ENCODE measurements at places on chromosomes 7 and 10.
A peak's percentile ranks its signal among the peaks of the same experiment; 100 is the strongest.

DNA sequence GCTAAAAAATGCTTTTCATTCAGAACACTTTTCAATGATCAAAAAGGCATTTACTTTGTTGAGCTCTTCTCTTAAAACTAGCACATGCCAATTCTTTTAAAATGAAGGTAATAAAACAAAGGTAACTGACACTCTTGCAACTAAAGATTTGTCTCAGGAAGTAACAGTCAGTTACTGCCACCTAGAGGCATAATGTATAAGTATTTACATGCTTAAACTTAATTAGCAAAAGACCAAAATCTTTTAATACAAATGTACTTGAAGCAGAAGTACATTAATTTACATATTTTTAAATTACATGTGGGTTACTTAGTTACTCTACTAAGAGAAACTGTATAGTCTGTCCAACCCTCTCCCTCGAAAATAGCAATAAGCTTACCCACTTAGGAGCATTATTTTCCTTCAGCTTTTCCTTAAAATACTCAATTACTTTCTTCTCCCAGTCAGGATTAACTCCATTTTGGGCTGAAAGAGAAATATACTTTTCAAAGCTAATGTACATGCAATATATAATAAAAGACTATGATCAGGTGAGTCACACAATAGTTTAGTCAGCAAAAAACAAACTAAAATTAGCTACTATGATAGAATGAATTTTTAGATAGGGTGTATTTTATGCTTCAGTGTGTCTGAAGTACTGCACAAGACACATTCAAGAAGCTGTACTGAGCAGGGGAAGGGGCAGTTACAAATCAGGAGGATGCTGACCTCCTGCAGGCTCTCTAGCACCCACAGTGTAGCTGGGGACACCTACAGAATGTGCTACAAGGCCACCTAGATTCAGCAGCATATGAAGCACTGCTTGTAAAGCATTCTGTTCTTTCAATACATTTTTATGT, 13.0 kb downstream of the MCMBP start:
- DNase-seq, result no peak

DNA sequence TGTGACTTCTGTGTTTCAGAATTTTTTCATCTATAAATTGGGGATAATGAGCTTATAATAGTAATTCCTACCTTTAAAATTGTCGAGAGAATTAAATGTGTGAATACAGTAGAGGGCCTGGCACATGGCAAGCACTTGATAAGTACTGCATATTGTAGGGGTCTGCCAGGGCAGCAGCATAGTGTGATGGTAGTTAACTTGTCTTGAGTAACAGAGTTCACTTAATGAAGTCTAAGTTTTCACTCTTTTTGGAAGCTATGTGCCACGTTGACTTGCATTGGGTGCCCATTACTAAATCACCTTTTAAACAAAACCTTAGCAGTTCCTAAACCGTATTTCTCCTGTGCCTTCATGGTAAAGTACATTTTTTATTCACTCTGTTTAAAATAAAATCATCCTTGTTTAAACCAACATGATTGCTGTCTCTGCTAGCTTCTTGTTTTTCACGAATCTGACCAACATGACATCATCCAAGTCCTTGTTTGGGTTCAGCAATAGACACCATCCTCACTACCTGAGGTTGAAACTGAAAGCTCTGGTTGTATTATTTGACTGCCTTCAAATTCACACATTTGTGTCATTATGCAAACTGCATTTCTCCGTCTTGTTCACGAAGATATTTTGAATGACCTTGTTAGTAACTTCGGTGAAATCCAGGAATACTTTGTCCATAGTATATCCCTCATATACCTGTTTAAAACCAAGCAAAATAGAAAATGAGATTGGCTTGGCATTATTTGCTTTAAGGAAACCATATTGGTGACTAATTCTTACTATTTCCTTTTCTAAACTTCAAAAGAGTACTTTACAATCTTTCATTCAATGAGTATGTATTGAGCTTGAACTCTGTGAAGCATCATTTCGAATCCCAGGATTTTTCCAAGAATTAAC, 340.2 kb downstream of the SUGCT start:
- DNase-seq, result no peak

- DNase-seq, result no peak
These were observed 675 bp upstream of the ATE1 start for GRCh38 chr10:121928528-121928884.

DNA sequence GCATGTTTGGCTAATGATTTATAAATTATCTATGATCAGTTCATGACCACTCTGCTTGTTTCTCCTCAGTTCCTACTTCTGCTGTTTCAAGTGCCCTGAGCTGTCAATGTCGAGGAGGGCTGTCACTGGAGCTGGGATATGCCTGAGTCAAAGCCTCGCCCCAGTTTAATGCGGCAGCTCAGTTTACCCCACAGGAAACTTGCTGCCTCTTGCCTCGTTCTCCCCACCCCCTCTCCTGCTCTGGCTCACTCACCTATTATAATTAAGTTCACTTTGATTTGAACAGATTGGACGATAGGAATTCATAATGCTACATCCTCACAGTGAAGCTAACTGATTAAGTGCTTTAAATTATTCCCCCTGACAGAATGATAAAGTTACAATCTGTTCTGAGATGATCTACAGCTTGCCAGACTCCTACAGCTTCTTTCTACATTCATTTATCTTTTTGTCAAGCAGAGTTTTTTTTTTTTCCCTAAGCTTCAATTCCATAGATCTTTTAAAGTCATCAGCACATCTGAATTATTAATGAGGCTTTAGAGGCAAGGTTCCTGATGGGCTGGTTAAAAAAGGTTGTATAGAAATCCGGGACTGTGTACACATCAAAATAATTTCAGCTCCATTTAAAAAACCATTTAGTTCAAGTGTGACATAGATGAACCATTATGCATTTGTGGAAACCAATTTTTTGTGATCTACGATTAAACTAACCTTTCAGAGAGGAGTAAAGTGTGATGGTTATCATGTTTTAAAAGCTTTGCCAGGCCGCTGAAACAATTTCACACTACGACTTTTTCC, 758.3 kb downstream of the KCNMA1 start:
- no peak for DNase-seq

GRCh38 chr10:15370212-15370855, 755 bp downstream of the FAM171A1 start:
- no peak for DNase-seq

DNA sequence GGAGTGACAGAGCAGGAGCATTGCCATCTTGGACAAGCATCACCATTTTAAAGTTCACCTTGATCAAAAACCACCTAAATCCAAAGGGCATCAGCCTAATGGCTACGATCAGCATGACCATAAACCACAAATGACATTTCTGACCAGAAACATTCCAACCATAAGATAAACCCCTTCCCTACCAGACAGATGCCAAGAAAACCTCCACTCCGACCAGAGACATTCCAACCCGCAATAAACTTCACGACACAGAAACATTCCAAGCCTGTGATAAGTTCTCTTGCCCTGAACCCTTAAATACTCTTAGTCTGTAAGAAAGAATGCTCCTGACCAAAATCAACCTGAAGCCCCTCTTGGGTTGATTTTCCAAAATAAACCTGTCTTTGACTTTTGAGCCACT, 606.9 kb downstream of the POM121L12 start:
- no peak for DNase-seq

GRCh38 chr7:156236181-156236889, 404.2 kb upstream of the RNF32 start:
- no peak for DNase-seq

GRCh38 chr10:501596-501995, 187.9 kb downstream of the DIP2C start:
- DNase-seq, result no peak

- DNase-seq, result peak; percentile 67
These were observed 135.7 kb upstream of the GDF10 start for GRCh38 chr10:47164126-47164799.

DNA sequence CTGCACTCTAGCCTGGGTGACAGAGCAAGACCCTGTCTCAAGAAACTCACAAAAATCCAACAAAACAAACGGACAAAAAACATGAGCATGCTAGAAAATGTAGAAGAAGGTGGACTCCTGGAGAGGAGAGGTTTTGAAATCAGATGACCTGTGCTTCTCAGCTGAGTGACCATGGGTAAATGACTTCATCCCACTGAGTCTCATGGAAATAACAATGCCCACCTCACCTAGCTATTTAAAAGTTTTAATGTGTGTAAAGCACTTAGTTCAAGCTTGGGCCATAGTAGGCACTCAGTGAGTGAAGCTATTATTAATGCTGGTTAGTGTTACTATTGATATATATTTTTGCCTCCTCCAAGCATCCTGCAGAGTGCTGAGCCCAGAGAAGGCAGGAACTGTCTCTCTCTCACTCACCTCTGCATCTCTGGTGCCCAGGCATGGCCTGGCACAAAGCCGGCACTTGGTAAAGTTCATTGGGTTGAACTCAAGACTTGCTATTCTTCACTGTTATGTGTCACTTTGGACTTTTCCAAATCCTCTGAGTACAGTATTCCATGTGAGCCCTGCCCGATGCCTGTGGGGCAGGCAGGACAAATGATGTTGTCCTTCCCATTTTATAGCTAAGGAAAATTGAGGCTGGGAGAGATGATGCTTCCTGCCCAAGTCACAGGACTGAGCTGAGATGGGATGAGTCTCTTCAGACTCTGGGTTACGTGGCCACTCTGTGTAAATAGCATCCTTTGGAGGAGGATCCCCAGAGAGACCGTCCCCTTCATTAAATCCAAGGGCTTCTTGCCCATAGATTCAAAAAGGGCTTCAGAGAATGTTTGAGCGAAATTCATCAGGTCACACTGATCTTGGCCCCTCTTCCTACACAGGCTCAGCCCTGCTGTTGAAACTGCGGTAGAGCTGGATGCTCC, 81.4 kb upstream of the EMX2 start:
- no peak for DNase-seq
